ENCODE measurements at places on chromosomes 7 and 10.

DNA sequence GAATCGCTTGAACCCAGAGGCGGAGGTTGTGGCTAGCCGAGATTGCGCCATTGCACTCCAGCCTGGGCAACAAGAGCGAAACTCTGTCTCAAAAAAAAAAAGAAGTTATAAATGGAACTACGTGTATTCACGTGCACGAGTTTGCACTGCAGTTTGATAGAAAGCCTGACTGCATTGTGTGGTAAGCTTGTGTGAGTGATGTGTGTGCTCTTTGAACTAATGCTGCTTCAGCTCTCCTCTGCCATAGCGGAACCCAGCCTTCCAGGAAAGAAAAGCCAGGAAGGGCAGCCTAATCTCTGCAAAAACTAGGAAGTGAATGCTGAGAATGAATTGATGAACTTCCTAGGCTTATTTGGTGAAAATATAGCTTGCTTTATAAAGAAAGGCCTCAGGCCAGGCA is 15.6 kb upstream of the MKRN1 start:
- no peak for DNase-seq

DNA sequence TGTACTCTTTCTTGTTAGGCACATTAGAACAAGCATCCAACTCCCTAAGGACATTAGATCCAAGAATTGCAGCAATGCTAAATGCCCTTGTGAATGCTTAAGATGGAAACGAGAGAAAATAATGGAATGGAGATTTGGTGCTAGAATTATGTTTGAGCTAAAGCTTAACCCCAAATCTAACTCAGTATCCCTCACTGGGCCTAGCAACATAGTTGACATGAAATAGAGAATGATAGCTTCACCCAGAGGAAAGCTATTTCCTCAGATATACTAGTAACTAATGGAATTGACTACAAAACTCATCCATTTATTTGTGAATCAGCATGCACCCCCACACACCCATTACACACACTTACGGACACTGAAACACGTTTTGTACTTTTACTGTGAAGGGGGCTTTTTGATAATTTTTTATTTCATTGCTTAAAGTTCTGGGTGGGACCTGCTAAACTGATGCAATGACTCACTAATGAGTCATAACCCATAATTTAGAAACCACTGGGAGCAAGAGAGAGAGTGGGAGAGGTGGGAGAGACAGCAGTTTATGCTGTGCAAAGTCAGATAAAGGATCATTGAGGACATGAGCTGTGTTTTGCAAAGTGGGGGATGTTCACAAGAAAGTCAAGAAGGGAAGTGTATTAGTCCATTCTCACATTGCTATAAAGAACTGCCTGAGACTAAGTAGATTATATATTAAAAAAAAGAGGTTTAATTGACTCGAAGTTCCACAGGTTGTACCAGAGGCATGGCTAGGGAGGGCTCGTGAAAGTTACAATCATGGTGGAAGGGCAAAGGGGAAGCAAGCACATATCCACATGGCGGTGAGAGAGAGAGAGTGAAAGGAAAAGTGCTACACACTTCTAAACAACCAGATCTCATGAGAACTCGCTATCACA is 382.7 kb downstream of the SFMBT2 start:
- DNase-seq = no peak

DNA sequence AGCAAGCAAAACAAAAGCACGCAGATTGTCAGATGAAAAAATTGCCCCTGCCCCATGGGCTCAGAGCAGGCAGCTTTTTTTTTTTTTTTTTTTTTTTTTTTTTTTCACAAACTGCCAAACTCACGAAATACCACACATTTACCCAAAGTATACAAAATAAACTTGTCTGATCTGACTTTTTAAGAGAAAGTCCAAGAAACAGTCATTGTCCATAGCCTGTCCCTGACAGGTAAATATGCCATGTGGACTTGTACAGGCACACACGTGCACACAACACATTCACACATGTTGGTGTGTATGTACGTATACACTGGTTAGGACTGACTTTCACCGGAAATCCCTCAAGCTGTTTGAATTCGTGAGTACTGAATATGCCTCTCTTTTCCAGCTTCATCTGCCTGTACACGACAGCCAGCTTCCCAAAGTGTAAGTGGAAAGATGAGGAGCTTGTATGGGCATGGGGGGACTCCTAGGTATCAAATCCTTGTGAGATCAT is 929 bp upstream of the HGF start:
- DNase-seq = no peak

DNA sequence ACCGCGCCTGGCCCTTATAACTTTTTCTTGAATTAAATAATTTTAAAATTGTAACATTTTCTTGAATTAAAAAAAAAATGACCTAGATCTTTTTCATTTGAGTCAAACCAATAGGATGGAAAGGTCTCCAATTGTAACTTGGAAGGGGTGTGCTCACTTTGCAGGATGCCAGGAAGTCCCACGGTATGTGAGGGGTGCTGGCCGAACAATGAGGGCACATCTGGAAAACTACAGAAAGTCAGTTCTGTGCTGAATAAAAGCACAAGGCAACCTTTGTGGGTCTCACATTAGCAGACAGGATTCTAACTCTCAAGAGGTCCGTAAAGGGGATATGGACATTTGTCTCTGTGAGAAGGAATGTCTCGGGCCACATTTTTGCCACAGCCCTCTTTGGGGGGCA is 52.8 kb upstream of the PDLIM1 start:
- DNase-seq = no peak

- no peak for DNase-seq
Measured at GRCh38 chr10:28020080-28020860, 21.4 kb upstream of the ODAD2 start.

GRCh38 chr7:81688622-81689411 is 81.0 kb downstream of the HGF start:
- no peak for DNase-seq

DNA sequence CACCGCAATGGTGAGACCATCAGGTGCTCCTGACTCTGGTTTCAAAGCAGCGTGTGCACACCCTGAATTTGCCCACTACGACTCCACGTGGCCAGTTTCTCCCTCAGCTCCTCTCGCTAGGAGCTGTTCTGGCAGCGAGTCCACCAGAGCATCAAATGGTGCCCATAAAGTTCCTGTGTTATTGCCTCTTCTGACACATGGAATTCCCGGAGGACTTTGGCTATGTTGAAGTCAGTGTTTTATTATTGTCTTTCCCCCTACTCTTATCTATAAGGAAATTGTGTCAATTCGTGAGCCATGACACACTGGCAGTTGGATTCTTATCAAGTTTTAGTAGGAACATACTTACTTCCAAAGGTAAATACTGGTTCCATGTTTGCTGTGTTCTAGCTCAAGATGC is 53.9 kb upstream of the NPVF start:
- no peak for DNase-seq

- DNase-seq = no peak
Measured at GRCh38 chr7:12715372-12716133, 28.1 kb downstream of the ARL4A start.

Measured in NCI-H1436 (cell line).